ENCODE measurements at places on chromosomes 6 and 20.

GRCh38 chr6:152836523-152836922 is 85.9 kb downstream of the VIP start:
- DNase-seq, result no peak

DNA sequence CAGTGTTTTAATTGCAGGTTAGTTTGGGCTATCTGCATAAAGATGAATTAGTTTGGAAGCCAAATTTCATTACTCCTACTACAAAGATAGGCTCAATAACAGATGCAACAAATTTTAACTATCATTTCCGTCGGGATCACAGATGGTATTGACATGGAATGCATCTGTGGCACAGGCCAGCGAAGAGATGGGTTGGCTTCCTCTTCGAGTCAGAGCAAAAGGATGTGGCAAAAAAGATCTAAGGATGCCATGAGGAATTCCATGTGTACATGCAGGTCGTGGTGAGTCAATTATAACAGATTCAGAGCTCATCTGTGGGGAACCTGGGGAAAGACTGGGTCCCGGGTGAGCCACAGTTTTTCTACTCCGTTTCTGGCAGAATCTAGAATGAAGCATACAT is 83.0 kb upstream of the CITED2 start:
- DNase-seq, result no peak

- no peak for DNase-seq
Measured at GRCh38 chr20:41286240-41286851, 31.2 kb downstream of the ZHX3 start.

- DNase-seq, result no peak
Measured at GRCh38 chr6:74277777-74278186, 581.8 kb downstream of the CD109 start.

DNA sequence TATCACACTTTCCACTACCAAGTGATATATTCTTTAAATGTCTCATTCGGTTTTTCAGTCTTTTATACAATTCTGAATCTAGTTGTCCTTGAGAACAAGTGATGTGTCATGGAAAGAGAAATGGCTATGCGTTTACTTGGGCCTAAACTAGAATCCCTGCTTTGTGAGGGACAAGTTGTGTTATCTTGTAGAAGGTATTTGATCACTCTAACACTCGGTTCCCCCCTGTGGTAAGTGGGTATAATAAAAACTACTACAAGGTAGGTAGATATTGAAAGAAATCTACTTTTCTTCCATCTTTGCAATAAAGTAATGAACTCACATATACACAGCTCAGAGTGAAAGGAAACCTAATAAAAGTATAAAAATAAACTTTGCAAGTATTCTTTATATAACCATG is 108.9 kb downstream of the MANEA start:
- DNase-seq, result no peak

DNA sequence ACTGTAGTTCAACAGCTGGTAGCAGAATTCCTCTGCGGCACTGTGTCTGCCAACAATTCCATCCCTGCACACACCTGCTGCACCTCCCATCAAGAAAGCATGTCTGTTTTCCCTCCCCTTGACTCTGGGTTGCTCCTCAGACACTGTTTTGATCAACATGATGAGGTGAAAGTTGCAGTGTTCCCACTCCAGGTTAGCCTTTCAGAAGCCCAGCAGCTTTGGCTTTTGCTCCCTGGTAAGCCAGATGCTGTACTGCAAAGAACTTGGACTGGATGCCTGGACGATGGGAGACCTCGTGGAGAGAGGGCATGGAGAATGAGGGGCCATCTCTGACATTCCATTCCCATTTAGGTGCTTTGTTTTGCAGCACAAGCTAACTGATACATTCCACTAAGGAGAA is 79.1 kb upstream of the MAFB start:
- DNase-seq, result no peak

GRCh38 chr6:19415605-19416326 is 421.4 kb upstream of the ID4 start:
- DNase-seq, result no peak

- no peak for DNase-seq
Measured at GRCh38 chr6:86500035-86500434, 437.3 kb upstream of the HTR1E start.

All from stimulated activated CD8-positive, alpha-beta memory T cell treated with anti-CD3 and anti-CD28 coated beads, Interleukin-2, amount 100 ng/mL, for 48 hours (primary cell).